ENCODE measurements at places on chromosomes 16 and 17. TPM values are rescaled to one million over a fixed set of nuclear protein-coding genes. Genes with fewer than 3 reads are reported as not detected.
A peak's percentile ranks its signal among the peaks of the same experiment; 100 is the strongest.

- no peak overlapping the region for H3K4me3 ChIP-seq
- DNase-seq, result no peak
- H3K4me1 ChIP-seq, result no peaks in the 10 kb centered on the region
- H3K27ac ChIP-seq, result no peak overlapping the region
- H3K36me3 ChIP-seq, result no peaks in the 10 kb centered on the region
Observed at GRCh38 chr17:63568563-63568962, 18.3 kb downstream of the DCAF7 start.

DNA sequence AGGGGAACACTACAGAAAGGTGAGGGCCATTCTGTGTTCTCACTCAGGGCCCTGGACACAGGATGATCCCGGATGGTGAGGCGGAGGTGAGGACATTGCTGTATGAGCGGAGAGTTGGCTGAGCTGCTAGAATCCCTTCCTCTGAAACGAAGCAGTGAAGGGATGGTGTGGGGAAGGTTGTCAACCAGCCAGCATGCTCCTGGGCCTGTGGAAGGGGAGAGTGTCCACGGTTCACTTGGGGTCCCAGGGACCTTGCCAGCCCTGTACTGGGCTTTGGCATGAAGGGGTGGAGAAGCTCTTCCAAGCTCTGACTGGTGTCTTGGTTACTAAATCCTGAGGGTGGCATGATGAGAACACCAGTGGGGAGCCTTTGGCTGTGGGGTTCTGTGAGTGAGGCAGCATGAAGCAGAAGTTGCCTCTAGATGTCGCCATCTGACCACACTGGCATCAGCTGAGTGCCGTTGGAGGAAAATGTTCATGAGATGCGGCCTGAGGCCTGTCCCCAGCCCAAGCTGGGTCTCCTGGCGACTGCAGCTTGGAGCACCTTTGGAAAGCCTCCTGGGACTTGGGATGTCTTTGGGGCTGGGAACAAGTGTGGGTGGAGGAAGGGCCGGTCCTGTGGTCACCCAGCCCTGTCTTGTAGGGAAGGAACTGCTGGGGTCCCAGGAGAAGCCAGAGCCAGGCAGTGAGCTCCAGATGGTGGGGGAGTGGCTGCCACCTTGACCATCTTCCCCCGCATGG, 14.8 kb downstream of the PDP2 start:
- H3K27me3 ChIP-seq, result no peaks in the 10 kb centered on the region
- H3K4me3 ChIP-seq, result no peak overlapping the region
- H3K36me3 ChIP-seq, result no peaks in the 10 kb centered on the region
- no peak overlapping the region for H3K27ac ChIP-seq

- no peak overlapping the region for H3K4me3 ChIP-seq
- H3K4me1 ChIP-seq, result no peaks in the 10 kb centered on the region
- H3K27me3 ChIP-seq, result no peaks in the 10 kb centered on the region
- H3K27ac ChIP-seq, result no peak overlapping the region
Observed at GRCh38 chr16:14436401-14436955, 193.6 kb downstream of the PARN start.

DNA sequence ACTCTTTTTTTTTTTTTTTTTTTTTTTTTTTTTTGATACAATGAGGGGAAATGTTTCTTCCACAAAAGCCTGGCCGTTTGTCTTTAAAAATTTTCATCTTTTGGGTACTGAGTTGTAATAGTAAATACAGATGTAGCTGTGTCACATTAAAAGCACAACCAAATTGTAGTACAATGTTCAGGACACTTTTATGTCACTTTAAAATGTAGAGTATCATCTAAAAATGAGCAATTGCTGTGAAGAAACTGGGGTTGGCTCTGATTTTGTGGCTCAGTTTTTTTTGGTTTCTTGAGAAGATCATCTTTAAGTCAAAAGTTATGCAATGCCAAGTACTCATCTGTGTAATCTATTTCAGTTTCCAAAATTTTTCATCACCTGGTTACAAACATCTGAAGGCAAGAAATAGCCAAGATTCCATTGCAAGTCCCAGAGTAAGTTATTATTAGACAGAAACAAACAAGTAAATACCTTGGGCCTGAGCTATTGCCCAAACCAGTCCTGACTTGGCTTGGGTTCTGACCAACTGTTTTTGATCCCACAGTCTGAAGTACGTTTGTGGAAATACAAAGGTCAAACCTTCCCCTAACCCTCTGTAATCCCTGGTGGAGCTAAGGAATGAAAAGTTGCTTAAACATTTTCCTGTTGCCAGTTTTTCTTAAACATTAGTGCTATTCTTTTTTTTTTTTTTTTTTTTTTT, 717.2 kb downstream of the WWOX start:
- H3K36me3 ChIP-seq, result no peaks in the 10 kb centered on the region
- H3K27me3 ChIP-seq, result no peaks in the 10 kb centered on the region
- H3K27ac ChIP-seq, result no peak overlapping the region
- DNase-seq, result no peak
- no peaks in the 10 kb centered on the region for H3K4me1 ChIP-seq

DNA sequence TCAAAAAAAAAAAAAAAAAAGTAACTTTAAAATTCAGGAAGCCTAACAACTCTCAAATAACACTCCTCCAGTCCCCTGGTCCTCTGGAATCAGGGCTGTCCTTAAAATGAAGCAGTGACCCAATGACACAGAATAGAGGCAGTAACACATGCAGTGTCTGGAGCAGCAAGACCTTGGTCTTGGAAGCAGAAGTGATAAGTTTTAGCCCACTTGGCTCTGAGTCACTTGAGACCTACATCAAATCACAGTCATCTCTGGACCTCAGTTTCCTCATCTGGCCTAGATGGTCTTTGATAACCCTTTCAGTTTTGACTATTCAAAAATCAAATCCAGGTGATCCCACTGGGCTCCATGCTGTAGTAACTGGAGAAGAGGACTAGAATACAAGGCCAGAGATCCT, 39.0 kb downstream of the LYRM1 start:
- no peaks in the 10 kb centered on the region for H3K4me1 ChIP-seq
- no peak overlapping the region for H3K4me3 ChIP-seq
- no peaks in the 10 kb centered on the region for H3K27me3 ChIP-seq
- no peak overlapping the region for H3K27ac ChIP-seq
- no peak for DNase-seq
- no peaks in the 10 kb centered on the region for H3K36me3 ChIP-seq

- H3K27me3 ChIP-seq, result no peaks in the 10 kb centered on the region
- H3K36me3 ChIP-seq, result peaks cover 7% of the 10 kb centered on the region
- H3K4me1 ChIP-seq, result no peaks in the 10 kb centered on the region
Observed at GRCh38 chr17:17364338-17364667, 61.1 kb downstream of the NT5M start.

DNA sequence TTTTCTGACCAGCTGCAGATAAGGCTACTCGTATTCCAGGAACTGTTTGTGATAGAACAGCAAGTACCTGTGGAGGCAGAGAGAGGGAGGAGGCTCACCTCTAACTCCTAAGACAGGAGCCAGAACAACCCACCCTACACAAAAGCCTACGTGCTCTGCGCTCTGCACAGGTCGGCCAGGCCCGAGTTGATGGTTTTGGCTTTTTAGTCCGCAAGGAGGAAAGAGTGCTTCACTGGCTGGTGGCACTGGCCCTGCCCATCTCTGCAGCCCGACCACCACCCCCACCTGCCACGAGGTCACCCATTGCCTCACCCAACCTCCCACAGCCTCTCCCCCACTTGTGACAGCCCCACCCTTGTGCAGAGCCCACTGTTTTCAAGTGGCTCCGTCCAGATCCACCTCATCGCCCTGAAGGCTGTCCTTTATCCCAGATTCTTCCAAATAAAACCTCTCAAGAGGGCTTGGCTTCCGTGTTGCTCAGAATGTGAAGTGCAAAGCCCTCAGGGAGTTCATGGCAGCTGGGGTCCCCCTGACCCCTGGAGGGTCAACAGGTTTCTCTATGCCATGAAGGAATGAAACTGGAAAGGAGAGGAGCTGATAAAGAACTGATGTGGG, 39.7 kb downstream of the USP22 start:
- H3K27ac ChIP-seq, result no peak overlapping the region
- DNase-seq, result no peak
- no peaks in the 10 kb centered on the region for H3K27me3 ChIP-seq
- no peak overlapping the region for H3K4me3 ChIP-seq
- H3K36me3 ChIP-seq, result peaks cover 97% of the 10 kb centered on the region

GRCh38 chr17:81487487-81488275, 24.9 kb downstream of the ACTG1 start:
- H3K27ac ChIP-seq, result no peak overlapping the region
- no peaks in the 10 kb centered on the region for H3K36me3 ChIP-seq
- DNase-seq, result peak; percentile 81
- H3K27me3 ChIP-seq, result peaks cover 3% of the 10 kb centered on the region
- no peak overlapping the region for H3K4me3 ChIP-seq
- peaks cover 3% of the 10 kb centered on the region for H3K4me1 ChIP-seq

DNA sequence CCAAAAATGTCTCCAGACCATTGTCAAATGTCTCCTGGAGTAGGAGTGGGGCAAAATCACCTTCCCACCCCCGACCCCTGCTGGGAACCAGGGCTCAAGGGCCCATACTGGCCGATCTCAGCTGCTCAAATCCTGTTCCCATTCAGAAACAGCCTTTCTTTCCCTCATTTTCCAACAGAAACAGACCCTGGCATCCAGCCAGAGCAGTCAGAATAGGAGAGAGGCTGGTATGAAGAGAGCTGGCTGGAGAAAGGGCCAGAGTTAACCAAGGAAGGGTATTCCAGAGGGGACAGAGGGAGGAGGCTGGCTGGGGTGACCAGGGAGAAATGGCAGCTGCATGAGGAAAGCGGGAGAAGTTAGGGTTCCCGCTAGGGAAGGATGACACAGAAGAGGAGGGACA, 199.1 kb downstream of the XYLT1 start:
- no peaks in the 10 kb centered on the region for H3K27me3 ChIP-seq
- no peak overlapping the region for H3K27ac ChIP-seq
- DNase-seq, result no peak
- no peaks in the 10 kb centered on the region for H3K36me3 ChIP-seq

- DNase-seq, result no peak
- no peak overlapping the region for H3K27ac ChIP-seq
- H3K27me3 ChIP-seq, result no peaks in the 10 kb centered on the region
- H3K4me1 ChIP-seq, result no peaks in the 10 kb centered on the region
- no peak overlapping the region for H3K4me3 ChIP-seq
- no peaks in the 10 kb centered on the region for H3K36me3 ChIP-seq
Observed at GRCh38 chr16:64596196-64596595, 525.7 kb downstream of the CDH11 start.

DNA sequence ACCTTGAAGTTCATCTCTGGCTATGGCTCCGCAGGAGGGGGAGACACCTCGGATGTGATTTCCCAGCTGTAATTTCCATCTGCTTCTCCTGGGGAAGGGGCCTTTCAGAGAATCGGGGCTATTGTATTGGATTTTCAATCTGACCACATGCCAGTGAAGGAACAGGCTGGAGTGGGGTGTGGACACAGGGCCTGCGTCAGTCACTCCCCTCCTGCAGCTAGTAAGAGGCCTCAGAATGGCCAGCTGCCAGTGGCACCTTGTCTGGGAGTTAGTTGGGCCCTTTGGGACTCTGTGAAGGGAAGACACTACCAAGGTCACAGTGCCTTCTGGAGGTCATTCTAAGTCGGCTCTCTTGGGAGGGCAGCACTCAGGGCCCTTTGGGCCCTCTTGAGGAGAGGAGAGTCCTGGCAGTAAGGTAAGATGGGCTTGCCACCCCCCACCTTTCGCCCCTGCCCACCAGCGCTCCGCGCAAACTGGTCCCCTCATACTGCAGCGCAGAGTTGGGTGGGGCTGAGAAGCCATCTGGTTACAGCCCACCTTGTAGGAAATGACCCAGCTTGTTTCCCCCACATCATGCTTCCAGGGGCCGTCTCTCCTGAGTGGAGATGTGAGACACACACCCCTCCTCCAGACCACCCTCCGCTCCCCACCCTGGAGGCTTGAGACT, 5.4 kb downstream of the NXPH3 start:
- DNase-seq, result no peak
- H3K27me3 ChIP-seq, result peaks cover 3% of the 10 kb centered on the region
- H3K4me1 ChIP-seq, result peaks cover 3% of the 10 kb centered on the region
- no peaks in the 10 kb centered on the region for H3K36me3 ChIP-seq
- H3K27ac ChIP-seq, result no peak overlapping the region

GRCh38 chr17:48755356-48755755, 26.8 kb upstream of the HOXB13 start:
- H3K4me1 ChIP-seq, result no peaks in the 10 kb centered on the region
- H3K36me3 ChIP-seq, result no peaks in the 10 kb centered on the region
- DNase-seq, result no peak
- H3K27ac ChIP-seq, result no peak overlapping the region

- no peak overlapping the region for H3K27ac ChIP-seq
- H3K36me3 ChIP-seq, result peaks cover 4% of the 10 kb centered on the region
- H3K27me3 ChIP-seq, result no peaks in the 10 kb centered on the region
- no peaks in the 10 kb centered on the region for H3K4me1 ChIP-seq
- no peak overlapping the region for H3K4me3 ChIP-seq
- DNase-seq, result peak; percentile 84
Observed at GRCh38 chr16:1054660-1055556, 17.6 kb upstream of the SSTR5 start.

- H3K27me3 ChIP-seq, result no peaks in the 10 kb centered on the region
- H3K27ac ChIP-seq, result no peak overlapping the region
- no peak for DNase-seq
- no peaks in the 10 kb centered on the region for H3K4me1 ChIP-seq
Observed at GRCh38 chr16:77736879-77737278, 14.6 kb downstream of the NUDT7 start.

DNA sequence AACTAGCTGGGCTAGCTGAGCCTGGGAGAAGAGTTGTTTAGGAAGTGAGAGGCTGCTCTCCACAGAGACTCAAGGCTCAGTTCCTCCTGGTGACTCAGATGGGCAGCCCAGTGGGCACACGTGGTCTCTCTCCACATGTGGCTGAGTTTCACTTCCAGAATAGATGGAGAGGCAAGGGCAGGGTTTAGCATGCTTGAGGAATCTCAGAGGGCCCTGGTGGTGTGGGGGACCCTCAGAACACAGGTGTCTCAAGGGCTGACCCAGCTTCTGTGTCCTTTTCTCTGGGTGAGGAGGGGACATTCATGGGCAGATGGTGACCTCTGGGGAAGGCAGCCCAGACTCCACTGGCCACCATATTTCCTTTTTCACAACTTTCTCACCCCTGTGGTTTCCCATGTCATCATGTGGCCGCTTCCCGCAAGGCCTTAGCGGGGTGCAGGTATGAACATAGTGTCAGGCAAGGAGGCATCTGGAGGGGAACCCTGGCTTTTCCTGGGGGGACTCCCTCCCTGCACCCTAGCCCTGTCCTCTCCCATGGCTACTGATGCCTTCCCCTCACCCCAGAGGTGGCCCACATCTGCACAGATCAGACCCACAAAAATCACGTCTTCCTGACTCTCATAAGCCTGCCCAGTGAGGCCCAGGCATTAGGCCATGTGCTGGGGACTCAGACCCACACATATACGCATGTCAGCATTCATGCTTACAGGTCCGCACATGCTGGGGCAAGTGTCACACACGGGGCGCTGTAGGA, 3.3 kb downstream of the GRN start:
- H3K4me3 ChIP-seq, result no peak overlapping the region
- no peaks in the 10 kb centered on the region for H3K4me1 ChIP-seq
- H3K27ac ChIP-seq, result no peak overlapping the region
- DNase-seq, result no peak
- H3K36me3 ChIP-seq, result peaks cover 6% of the 10 kb centered on the region

The RASD1 gene
- total RNA-seq, result 5.7 TPM

The CIBAR2 gene
- total RNA-seq, result not detected

The GDPD3 gene
- total RNA-seq, result 3.8 TPM

The SP2 gene
- 20.0 TPM for total RNA-seq

Measured in H9 (cell line).